ENCODE measurements at places on chromosomes 2 and 18.

- no peak for DNase-seq
These were observed 226.9 kb upstream of the DTNA start for GRCh38 chr18:34483198-34483597.

DNA sequence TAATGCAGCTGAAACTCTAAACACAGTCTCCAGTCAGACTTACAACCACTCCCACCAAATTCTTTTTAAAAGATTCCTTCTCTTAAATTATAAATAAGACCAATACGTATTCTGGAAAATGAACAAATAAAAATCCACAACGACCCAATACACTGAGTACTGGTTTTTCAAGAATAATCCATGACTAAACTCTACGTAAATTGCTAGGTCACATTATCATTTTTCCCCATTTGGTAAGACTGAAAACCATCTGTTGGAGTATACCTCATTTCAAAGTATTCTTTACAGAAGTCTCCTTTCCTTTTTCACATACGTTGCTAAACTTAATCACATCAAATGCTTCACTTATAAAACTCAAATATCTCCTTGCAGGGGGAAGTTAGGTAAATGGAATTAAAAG is 6.0 kb downstream of the ZNF516 start:
- peak; percentile 43 for DNase-seq

- no peak for DNase-seq
These were observed 130.3 kb upstream of the CTAGE1 start for GRCh38 chr18:22547807-22548561.

DNA sequence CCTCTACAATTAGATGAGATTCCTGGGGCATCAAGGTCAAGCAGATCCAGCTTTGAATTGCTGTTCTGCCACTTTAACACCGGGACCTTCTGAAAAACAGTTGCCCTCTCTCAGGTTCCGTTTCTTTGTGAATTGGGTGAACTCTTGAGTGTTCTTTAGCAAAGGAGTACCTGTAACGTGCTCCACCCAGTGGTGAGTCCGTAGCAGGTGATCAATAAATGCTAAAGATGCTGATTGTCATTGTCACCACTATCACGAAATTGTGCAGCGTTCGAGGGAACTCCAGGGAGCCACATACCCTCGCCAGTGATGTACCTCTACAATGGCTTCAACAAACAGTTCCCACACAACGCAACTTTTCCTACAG is 81.9 kb downstream of the TCF7L1 start:
- no peak for DNase-seq

- no peak for DNase-seq
These were observed 23.6 kb downstream of the THADA start for GRCh38 chr2:43572244-43572643.

GRCh38 chr18:51603551-51603950 is 406.1 kb upstream of the MEX3C start:
- no peak for DNase-seq

DNA sequence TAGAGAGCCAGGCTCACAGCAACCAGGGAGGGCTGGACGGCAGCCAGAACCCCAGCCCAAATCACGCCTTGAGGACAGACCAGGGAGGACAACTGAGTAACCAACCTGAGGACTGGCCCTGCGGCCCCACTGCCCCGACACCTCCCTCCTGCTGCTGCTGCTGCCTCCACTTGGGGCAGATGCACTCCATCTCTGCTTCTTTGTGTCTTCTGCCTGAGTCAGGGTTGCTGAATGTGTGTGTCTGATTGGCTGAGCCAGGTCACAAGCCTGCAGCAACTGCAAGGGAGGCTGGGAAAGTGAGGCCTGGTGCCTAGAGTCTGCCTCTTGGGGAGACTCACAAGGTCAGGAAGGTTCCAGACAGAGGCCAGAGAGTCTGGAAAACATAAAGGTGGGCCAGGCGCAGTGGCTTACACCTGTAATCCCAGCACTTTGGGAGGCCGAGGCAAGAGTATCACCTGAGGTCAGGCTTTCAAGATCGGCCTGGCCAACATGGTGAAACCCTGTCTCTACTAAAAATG is 83.4 kb downstream of the ZFP36L2 start:
- peak; percentile 26 for DNase-seq

GRCh38 chr2:119245076-119245840 is 21.6 kb downstream of the STEAP3 start:
- no peak for DNase-seq

DNA sequence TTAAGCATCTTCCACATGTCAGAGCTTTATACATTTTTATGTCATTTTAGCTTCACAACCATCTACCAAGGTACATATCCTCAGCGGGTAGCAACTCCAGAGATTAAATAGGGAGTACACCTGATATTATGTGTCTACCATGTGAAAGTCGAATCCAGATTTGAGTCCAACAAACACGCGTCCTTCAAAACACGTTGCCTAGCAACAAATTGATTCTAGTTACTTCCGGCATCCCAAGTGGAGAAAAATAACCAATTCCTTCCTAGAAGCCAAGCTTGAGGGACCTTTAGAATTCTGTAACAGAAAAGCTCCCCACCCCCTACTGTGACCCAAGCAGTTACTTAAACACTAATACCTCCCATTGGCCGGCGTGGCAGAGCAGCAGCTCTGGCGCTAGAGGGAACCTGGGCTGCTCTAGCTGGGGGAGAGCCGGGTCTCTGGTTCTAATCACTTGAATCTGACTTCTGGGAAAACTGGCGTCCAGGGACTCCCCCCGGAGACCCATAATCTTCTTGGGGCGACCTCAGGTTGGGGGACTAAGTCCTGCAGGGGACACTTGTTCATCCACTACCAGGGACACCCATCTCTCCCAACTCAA is at the start of gene ERICH2:
Gene ERICH2, plus strand, starts transcription at position 371 of the 598 bp plus-strand sequence. CDS start 304 bp downstream, outside the sequence.
- peak; percentile 50 for DNase-seq

- peak; percentile 27 for DNase-seq
These were observed 131.5 kb upstream of the STON1 start for GRCh38 chr2:48398285-48399002.

DNA sequence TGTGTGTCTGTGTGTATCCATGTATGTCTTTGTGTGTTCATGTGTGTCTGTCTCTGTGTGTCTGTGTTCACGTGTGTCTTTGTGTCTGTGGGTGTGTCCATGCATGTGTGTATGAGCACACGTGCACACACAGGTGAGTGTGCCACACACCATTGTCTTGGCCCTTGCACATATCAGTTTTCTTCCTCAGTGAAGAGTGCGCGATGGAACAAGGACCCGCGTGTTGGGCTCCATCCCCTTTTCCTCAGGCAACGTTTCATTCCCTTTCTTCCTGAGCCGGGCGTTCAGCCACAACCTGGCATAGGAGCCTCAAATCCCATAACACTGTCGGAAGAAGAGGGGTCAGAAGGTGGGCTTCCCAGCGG is 74.3 kb downstream of the PTGR3 start:
- DNase-seq = no peak

- no peak for DNase-seq
These were observed 79.2 kb upstream of the IL1R2 start for GRCh38 chr2:101912545-101912944.

DNA sequence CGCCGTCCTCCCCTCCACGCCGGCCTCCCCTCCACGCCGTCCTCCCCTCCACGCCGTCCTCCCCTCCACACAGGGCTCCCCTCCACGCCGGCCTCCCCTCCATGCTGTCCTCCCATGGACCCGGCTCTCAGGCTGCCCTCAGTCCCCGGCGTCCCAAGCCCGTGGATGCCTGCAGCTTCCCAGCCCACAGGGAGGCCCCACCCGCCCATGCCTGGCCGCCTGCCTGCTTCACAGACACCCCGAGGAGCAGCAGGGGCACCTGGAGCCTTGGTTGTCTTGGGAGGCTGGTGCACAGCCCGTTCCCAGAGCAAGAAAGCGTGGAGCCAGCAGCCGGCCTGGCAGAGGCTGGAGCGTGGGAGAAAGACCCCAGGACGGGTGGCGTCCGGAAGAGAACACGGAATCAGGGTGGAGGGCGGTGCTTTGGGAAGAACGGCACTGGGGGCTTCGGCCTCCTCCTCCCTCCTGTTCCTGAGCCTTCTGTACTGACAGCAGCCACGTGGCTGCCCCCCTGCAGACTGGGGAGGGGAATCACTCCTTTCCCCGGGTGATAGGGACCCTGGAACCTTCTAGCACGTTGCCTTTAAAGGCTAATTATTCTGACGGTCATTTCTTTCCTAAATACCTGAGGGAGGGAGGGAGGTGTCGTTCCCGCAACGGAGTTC is 26.2 kb upstream of the KCNG2 start:
- no peak for DNase-seq

- no peak for DNase-seq
These were observed 692.8 kb downstream of the RNF144A start for GRCh38 chr2:7609974-7610373.

DNA sequence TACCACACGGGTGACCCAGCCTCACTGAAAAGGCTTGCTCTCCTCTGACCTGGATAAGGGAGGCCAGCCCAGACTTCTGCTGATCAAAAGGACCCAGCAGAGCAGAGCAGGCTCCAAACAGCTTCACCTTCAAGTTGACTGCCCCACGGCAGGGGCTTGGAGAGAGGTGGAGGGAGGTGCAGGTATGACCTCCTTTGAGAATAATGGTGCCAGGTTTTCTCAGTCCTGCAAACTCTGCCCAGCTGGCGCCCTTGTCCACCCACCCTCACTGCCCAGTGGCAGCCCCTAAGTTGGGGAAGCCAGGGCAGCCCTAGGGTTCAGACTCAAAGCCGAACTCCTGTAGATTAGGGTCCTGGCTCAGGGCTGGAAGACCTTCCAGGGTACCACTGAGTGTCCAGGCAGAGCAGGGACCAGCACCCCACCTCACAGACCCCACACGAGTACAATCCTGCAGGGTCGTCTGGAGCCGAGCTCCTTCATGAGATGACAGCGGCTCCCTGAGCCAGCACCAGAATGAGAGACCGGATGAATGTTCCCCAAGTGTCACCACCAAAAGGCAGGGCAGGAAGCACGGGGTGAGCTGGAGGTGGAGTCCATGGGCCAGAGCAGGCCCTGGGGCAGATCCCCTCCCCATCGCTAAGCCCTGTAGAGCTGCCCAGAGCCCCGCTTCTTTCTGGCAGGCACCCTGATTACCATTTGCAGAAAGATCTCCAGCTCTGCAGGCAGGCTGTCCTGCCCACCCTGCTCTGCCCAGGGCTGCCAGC is 3.6 kb upstream of the GPC1 start:
- DNase-seq = no peak

DNA sequence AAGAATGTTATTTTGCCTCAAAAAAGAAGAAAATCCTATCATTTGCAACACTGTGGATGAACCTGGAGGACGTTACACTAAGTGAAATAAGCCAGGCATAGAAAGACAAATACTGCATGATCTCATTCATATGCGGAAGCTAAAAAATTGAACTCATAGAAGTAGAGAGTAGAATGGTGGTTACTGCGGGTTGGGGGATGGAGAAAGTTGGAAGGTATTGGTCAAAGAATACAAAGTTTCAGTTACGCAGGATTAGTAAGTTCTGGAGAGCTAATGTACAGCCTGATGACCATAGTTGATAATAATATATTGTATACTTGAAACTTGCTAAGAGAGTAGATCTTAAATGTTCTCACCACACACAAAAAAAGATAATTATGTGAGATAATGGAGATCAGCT is 5.0 kb upstream of the GALNT5 start:
- DNase-seq = no peak

- no peak for DNase-seq
These were observed 75.6 kb upstream of the MAPRE2 start for GRCh38 chr18:34965566-34965965.

GRCh38 chr2:178195390-178196166 is 1.3 kb downstream of the OSBPL6 start:
- DNase-seq = no peak

DNA sequence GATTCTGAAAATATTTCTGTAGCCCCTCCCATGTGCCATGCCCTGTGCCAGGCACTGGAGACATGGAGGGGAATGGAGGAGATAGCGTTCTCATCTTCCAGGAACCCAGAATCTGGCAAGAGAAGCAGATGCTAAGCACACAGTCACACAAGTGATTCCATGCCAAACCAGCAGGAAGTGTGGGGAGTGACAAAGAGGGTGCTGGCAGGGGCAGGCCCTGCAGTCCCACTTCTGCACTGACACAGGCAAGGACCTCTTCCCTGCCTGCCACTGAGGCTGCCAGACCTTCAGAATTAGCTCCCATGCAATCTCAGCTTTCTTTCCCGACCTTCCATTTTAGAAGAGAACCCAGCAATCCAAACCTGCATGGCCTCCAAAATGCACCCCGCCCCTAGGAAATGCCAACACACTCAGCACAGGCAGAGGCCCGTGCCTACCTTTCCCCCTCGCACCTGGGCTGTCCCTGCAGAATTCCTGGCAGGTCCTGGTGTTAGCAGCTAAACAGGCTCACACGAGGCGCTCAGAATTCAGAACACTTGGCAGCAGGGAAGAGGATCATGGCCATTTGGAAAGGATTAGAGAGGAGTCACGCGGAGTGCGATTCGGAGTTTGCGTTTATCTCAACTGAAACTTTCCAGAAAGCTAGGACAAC is 155.3 kb downstream of the MSH2 start:
- DNase-seq = no peak

- no peak for DNase-seq
These were observed 22.2 kb upstream of the ATOH8 start for GRCh38 chr2:85731606-85732005.

DNA sequence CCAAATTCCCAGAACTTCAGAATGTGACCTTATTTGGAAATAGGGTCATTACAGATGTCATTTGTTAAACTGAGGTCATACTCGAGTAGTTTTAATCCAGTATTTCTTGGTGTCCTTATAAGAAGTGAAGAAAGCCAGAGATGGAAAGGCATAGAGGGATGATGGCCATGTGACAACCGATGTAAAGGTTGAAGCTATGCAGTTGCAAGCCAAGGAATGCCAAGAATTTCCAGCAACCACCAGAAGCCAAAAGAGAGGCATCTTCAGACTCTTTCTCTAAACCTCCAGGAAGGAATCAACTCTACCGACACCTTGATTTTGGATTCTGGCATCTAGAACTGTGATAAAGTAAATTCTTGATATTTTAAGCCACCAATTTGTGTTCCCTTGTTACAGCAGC is 242.2 kb downstream of the CDH20 start:
- no peak for DNase-seq

GRCh38 chr2:122163617-122164016 is 408.2 kb downstream of the TSN start:
- DNase-seq = no peak

DNA sequence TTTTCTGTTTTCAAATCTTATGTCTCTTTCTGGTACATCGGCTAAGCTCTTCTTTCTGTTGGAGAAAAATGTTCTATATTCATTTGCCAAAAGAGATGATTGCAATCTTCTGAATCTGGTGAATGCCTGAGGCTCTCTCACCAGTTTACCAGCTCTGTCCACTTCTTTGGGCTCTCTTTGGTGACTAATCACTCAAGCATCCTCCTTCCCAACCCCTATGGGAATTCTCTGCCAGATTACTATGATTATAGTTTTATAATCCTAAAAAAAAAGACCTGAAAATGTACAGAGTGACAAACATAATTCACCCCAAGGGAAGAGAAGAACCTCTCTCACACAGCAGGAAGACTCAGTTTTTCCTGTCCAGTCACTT is 187.3 kb downstream of the CAMKMT start:
- peak; percentile 82 for DNase-seq

GRCh38 chr2:236938126-236938525 is 147.6 kb upstream of the COPS8 start:
- no peak for DNase-seq

DNA sequence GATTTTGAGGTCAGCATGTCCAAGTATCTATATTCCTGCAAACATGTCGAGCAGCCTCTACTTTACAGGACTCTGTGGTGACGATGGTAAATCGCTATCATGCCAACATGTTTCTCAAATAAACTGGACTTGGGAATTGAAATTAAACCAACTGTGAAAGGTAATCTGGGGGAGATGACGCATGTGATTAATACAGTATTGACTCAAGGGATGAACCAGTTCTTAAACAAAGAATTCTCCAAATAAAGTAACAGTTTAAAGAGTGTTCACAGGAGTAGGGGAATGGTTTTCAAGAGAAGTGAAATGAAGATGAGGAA is 54.3 kb downstream of the THUMPD2 start:
- peak; percentile 43 for DNase-seq

- DNase-seq = no peak
These were observed 167.7 kb downstream of the TXNL1 start for GRCh38 chr18:56470406-56471351.
